Sigmoid colon (tissue), 7 donors: ENCODE measurements at places on chromosomes 2 and 18. TPM values are rescaled to one million over a fixed set of nuclear protein-coding genes. Genes with fewer than 3 reads are reported as not detected.

DNA sequence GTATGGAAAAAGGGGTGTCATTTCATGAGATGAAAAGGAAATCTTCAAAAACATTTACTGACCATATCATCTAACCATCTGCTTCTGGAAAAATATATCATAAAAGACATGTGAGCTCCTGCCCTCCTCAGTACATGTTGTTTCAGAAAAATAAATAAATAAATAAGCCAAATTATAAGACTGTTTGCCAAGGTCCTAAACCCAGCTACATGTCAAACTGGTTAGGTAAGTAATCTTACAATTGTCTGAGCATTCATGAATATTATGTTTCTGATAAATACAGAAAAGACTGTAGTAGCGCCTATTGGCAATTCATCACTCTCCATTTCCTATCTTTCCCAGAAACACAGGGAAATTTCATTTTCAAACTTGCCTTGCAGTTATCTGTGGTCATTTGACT is 138.9 kb upstream of the SETBP1 start:
- H3K4me1 ChIP-seq = peaks cover 9% of the 10 kb centered on the region
- H3K4me3 ChIP-seq = no peak overlapping the region
- H3K27ac ChIP-seq = no peak overlapping the region
- H3K36me3 ChIP-seq = no peaks in the 10 kb centered on the region
- no peaks in the 10 kb centered on the region for H3K27me3 ChIP-seq
- DNase-seq = no peak

DNA sequence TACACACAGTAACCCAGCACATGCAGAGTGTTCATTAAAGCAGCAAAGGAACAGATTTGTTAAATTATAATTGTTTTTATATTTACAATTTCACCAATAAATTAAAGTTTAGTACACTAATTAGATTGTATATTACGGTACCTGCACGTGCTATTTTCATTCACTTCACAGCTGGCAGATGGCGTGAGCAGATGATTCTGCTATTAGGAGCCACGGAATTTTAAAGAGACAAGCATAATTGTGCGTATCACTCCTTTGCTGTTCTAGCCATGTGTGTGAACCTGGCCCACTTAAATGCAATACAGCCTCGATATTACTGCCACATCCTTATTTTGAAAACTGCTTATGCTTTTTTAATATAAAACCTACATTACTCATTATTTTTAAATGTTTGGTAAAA is 332.8 kb upstream of the SOX11 start:
- no peaks in the 10 kb centered on the region for H3K27me3 ChIP-seq
- DNase-seq = no peak
- no peaks in the 10 kb centered on the region for H3K4me1 ChIP-seq
- H3K27ac ChIP-seq = no peak overlapping the region

DNA sequence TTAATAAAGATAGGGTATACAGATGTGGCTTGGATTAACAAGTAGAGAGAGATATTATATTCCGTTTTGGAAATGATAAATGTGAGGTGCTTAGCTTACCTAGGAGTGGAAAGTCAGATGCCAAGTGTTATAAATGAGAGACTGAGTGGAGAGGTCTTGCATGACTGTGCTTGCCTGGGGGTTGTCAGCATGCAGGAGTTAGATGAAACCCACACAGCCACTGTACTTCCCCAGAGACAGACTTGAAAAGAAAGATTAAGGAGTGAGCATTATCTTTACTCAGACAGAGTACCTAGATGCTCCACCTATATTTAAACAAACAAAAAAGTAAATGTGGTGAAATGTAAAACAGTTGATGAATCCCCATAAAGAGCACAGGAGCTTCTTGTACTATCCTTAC is 482.7 kb downstream of the RIT2 start:
- H3K4me1 ChIP-seq = no peaks in the 10 kb centered on the region
- no peak for DNase-seq
- H3K4me3 ChIP-seq = no peak overlapping the region
- no peaks in the 10 kb centered on the region for H3K36me3 ChIP-seq
- H3K27me3 ChIP-seq = no peaks in the 10 kb centered on the region

DNA sequence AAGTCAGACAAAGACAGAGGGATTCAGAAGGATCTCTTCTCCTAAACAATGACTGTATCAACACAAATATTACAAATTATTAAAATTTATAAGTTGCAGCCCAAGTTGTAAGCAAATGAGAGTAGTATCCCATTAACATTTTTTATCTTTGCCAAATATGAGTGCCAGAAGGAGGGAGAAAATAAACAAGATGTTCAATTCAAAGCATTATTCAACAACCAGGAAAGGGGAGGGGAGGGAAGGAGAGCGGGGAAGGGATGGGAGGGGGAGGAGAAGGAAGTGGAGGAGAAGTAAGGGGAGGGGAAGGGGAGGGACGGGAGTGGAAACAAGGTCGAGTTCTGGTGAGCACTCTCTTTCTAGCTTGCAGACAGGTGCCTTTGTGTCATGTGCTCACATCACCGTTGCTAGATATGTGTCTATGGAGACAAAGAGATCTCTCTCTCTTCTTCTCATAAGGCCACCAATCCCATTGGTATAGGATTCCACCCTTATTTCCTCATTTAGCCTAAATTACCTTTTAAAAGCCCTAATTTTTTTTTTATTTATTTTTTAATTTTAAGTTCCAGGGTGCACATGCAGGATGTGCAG is 679.6 kb upstream of the CHAC2 start:
- no peak overlapping the region for H3K4me3 ChIP-seq
- H3K36me3 ChIP-seq = no peaks in the 10 kb centered on the region
- no peaks in the 10 kb centered on the region for H3K4me1 ChIP-seq
- H3K27me3 ChIP-seq = no peaks in the 10 kb centered on the region
- no peak overlapping the region for H3K27ac ChIP-seq

GRCh38 chr2:236257136-236257535 is 7.1 kb downstream of the ASB18 start:
- no peak overlapping the region for H3K27ac ChIP-seq
- no peak for DNase-seq
- peaks cover 48% of the 10 kb centered on the region for H3K27me3 ChIP-seq
- H3K36me3 ChIP-seq = no peaks in the 10 kb centered on the region
- no peaks in the 10 kb centered on the region for H3K4me1 ChIP-seq

DNA sequence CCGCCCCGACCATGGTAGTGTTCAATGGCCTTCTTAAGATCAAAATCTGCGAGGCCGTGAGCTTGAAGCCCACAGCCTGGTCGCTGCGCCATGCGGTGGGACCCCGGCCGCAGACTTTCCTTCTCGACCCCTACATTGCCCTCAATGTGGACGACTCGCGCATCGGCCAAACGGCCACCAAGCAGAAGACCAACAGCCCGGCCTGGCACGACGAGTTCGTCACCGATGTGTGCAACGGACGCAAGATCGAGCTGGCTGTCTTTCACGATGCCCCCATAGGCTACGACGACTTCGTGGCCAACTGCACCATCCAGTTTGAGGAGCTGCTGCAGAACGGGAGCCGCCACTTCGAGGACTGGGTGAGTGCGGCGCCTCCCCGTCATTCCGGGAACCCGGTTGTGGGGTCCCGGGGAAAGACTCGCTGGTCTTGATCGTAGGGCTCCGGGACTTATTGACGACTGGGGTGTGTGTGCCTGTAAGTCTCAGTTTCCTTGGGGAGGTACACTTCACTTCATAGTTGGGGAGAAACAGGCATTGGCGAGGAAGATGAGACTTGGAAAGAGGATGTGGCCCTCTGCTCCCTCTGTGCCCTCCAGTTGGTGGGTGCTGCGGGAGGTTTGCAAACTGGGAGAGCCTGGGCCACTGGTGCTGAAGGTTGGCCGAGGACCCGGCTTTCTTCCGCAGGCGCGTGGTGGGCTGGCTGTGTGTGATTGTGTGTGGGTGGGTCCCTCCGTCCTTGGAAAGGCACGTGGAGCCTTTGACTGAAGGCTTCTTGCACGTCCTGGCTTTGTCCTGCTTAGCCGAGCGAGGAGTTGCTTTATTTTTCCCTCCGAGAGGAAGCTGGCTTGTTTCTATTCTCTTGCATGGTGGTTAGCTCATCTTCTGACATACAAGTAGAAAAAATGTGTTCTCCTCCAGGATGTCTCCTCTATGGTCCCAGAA is 886 bp downstream of the PRKCE start:
- H3K27me3 ChIP-seq = no peaks in the 10 kb centered on the region
- DNase-seq = peak; percentile 80
- H3K36me3 ChIP-seq = no peaks in the 10 kb centered on the region
- H3K4me1 ChIP-seq = peaks cover 43% of the 10 kb centered on the region
- peak overlapping the region; percentile 89 for H3K4me3 ChIP-seq

- H3K36me3 ChIP-seq = no peaks in the 10 kb centered on the region
- no peak overlapping the region for H3K4me3 ChIP-seq
- no peak for DNase-seq
- no peaks in the 10 kb centered on the region for H3K4me1 ChIP-seq
- no peaks in the 10 kb centered on the region for H3K27me3 ChIP-seq
Measured at GRCh38 chr18:41155025-41155424, 800.0 kb upstream of the PIK3C3 start.

- no peak for DNase-seq
- H3K27ac ChIP-seq = no peak overlapping the region
Measured at GRCh38 chr2:48284621-48285212, 245.2 kb upstream of the STON1 start.

Gene PRKAG3
- not detected for total RNA-seq

Gene LINC00305
- not detected for total RNA-seq

Gene SP5
- total RNA-seq = 2.2 TPM

Gene SMYD1
- total RNA-seq = 26.0 TPM

Gene CHRND
- not detected for total RNA-seq

Gene ZDBF2
- total RNA-seq = 14.0 TPM

Gene CYP27C1
- 0.33 TPM for total RNA-seq
